ENCODE measurements at places on chromosomes 12 and 14.

GRCh38 chr12:64402181-64402580 is 2.0 kb upstream of the XPOT start:
- no peak for DNase-seq

DNA sequence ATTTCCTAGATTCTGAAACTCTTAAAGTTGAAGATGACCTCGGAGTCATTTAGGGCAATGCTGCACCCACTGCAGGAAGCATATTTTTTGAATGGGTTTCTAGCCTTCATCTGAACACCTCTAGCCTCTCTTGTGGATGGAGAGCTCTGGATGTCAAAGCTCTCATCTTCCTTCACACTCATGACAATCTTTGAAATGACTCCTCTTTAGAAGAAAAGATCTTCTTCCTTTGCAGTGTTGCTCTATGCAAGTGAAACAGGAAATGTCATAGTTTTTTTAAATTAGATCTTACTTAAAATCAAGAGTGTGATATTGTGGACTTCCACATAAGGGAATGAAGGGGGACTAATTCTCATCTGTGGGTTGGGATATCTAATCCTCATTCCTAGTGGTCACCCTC is 86.3 kb upstream of the GRIP1 start:
- no peak for DNase-seq

GRCh38 chr14:102802834-102803523 is 25.7 kb downstream of the TRAF3 start:
- DNase-seq: no peak

DNA sequence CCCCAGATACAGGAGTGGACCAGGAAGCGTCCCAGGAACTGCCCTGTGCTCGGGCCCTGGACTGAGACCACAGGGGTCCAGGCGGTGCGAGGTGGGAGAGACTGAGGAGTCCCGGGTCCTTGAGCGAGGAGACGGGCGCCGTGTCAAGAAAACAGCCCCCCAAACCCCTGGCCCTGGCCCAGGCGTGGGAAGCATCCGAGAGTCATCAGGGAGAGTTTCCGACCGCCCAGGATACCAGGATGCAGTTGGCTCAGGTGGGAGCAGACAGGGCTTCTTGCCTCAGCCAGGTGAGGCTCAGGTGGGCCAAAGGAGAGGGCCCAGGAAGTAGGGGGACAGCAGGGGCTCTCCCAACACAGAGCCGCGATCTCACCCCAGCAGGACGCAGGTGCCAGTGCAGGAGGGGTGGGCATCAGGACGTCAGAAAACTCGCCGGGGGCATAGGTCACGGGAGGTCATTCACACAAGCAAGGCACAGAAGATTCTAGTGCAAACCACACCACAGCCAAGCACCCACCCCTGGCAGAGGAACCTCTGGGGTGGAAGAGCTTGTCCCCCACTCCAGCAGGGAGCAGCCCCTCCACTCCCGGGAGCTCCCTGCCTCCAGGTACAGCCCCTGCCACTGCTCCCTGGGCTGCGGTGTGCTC is 102.5 kb upstream of the EIF5 start:
- no peak for DNase-seq

DNA sequence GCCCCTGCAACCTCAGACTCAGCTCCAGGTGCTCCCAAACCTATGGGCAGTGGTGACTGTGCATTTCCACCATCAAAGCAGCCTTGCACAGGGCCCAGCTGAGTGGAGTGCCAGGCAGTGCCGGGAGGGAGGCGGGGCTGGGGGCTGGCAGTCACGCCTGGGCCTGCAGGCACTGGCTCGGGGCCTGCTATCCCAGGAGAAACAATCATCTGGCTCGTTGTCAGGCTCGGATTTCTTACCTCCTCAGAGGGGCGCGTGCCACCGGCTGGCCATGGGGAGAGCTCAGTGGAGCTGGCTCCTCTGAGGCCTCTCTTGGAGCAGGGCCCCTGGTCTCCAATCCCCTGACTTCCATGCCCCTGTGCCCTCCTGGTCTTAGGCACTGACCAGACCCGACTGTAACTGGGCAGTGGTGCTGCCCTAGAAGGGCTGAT is 20.2 kb upstream of the PPP1R13B start:
- peak; percentile 38 for DNase-seq

DNA sequence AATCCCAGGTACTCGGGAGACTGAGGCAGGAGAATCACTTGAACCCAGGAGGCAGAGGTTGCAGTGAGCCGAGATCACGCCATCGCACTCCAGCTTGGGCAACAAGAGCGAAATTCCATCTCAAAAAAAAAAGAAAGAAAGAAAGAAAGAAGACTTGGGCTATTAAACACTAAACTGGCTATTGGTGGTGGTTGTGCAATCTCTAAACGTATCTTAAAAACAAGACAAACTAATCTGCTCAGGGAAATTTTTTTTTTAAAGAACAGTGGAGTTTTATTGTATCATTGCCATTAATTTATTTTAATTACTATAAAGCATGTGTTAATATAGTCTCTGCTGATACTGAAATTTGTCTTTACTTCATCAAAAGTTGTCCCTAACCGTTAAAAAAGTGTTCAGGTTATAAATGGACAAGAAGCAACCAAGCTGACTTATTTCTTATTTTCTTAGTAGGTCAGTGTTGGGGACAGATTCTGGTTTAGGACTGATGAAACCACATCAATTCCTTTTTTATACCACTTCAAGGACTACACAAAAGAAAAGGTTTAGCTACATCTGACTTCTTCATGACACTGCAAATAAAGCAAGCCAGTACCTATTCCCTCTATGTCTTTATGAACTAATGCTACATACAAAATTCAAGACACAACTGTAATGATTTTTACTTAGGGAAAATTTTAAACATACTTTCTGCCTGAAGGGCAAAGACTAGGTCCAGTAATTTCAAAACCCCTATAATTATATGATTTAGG is 68.7 kb upstream of the KRAS start:
- no peak for DNase-seq

- DNase-seq: no peak
Observed at GRCh38 chr14:64825006-64825405, 54.7 kb downstream of the SPTB start.

- no peak for DNase-seq
Observed at GRCh38 chr12:15808652-15809051, 19.5 kb upstream of the EPS8 start.

Data from NCI-H526 (cell line).